ENCODE measurements at places on chromosomes 16 and 17. TPM values are rescaled to one million over a fixed set of nuclear protein-coding genes. Genes with fewer than 3 reads are reported as not detected.

The OTOP3 gene
- not detected for total RNA-seq

DNA sequence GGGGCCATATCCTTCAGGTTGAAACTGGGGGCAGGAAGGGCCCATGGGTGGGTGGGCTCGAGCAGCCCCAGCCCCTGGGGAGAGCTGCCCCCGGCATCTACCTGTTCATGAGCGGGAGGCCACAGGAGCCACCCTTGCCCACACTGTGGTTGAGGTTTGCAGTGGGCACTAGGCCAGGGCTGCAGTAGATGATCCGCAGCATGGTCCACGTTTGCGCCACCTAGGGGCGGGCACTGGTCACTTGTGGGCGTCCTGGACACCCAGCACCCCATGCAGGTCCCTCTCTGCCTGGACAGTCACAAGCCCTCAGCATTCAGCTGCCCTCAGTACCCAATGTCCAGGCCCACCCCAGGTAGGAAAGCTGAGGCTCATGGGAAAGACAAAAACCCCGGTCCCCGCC lies 1.8 kb upstream of the JMJD8 start:
- peaks cover 18% of the 10 kb centered on the region for H3K4me1 ChIP-seq
- H3K27me3 ChIP-seq = no peaks in the 10 kb centered on the region
- H3K4me3 ChIP-seq = peak overlapping the region; percentile 47
- no peak overlapping the region for H3K27ac ChIP-seq
- H3K36me3 ChIP-seq = peaks cover 34% of the 10 kb centered on the region

The NTN1 gene
- 0.60 TPM for total RNA-seq

DNA sequence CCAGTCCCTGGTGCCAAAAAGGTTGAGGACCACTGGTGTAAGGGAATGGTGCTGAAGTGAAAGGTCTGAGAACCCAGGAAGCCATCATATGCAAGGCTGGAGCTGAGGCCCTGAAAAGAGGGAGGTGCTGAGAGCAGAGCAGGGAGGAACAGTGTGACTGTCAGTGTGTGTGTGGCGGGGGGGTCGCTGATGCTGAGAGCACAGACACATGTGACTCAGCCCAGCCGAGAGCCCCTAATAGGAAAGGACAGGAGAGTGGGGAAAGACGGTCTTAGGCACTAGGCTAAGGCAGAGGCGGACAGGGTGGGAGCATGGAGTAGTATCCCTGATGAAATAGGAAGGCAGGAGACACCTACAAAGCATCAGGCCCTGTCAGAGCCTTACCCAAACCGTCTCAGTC lies 1.2 kb downstream of the B9D1 start:
- DNase-seq = no peak
- H3K27me3 ChIP-seq = peaks cover 16% of the 10 kb centered on the region
- H3K4me1 ChIP-seq = peaks cover 3% of the 10 kb centered on the region
- no peaks in the 10 kb centered on the region for H3K36me3 ChIP-seq
- H3K27ac ChIP-seq = no peak overlapping the region

- H3K4me1 ChIP-seq = no peaks in the 10 kb centered on the region
- DNase-seq = no peak
- H3K27me3 ChIP-seq = no peaks in the 10 kb centered on the region
- no peak overlapping the region for H3K4me3 ChIP-seq
These were observed 12.9 kb downstream of the HEATR6 start for GRCh38 chr17:60065867-60066266.

DNA sequence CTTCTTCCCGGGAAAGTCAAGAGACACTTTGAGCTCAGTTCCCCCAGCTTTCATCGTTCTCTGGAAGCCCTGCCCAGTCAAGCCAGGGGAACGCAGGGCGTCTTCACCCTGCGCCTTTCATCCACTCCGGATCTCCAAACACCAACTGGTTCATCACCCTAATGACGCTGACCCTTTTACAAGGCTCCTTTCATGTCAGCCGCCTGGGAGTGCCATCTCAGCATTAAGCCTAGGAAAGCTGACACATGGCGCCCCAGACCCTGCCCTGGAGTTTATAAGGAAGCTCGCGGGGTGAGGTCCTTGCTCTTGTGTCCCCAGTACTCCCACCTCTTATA lies 594 bp upstream of the DNAJC7 start:
- DNase-seq = no peak
- no peaks in the 10 kb centered on the region for H3K27me3 ChIP-seq
- peak overlapping the region; percentile 87 for H3K27ac ChIP-seq
- H3K36me3 ChIP-seq = peaks cover 19% of the 10 kb centered on the region

DNA sequence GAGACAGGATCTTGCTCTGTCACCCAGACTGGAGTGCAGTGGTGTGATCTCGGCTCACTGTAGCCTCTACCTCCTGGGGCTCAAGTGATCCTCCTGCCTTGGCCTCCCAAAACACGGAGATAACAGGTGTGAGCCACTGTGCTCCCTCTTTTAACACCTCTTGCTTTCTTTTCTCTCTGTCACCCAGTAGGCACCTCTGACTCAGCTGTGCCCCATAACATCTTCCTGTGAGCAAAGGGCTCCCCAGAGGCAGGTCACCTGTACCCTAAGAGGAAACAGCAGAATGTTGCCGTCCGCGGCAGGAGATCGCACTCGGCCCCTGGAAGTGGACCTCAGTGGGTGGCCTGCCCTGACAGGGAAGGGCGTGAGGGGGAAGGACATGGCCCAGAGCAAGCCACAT lies 918 bp upstream of the NLRC3 start:
- H3K36me3 ChIP-seq = peaks cover 20% of the 10 kb centered on the region
- peak overlapping the region; percentile 91 for H3K4me3 ChIP-seq
- peak; percentile 25 for DNase-seq
- no peaks in the 10 kb centered on the region for H3K27me3 ChIP-seq
- H3K27ac ChIP-seq = peak overlapping the region; percentile 96
- H3K4me1 ChIP-seq = peaks cover 41% of the 10 kb centered on the region

DNA sequence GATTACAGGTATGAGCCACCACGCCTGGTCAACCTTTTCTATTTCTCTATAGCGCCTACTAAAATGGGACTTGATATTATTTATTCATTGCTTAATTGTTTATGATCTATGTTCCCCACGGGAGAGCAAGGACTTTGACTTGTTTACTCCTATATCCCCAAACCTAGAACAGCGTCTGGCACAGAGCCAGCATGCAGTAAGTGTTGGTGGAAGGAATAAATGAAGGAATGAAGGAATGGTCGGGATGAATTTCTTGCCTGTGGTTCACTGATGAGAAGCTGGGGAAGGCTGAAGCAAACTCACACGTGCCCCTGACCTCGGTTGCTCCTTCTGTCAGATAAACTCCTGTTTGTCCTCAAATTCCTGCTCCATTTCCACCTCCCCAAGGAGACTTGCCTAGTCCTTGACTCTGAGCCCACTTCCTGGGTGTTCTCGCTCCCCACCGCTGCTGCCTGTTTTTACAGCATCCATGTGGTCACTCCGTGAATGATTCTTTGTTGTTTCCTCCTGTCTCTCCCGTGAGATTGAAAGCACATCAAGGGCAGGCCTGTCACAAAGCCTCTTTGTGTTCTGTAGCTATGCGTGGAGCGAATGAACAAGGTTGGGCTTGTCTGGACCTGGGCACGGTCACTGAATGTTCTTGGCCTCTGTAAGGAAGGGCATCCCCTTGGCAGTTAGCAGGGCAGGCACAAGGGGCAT lies 17.3 kb downstream of the C17orf100 start:
- H3K27ac ChIP-seq = no peak overlapping the region
- no peaks in the 10 kb centered on the region for H3K36me3 ChIP-seq
- peaks cover 11% of the 10 kb centered on the region for H3K27me3 ChIP-seq
- DNase-seq = no peak
- H3K4me1 ChIP-seq = peaks cover 8% of the 10 kb centered on the region

GRCh38 chr17:69874175-69874670 lies 200.8 kb upstream of the KCNJ16 start:
- H3K27ac ChIP-seq = no peak overlapping the region
- H3K4me1 ChIP-seq = no peaks in the 10 kb centered on the region
- no peak overlapping the region for H3K4me3 ChIP-seq
- no peaks in the 10 kb centered on the region for H3K36me3 ChIP-seq

The SOX9 gene
- total RNA-seq = not detected

DNA sequence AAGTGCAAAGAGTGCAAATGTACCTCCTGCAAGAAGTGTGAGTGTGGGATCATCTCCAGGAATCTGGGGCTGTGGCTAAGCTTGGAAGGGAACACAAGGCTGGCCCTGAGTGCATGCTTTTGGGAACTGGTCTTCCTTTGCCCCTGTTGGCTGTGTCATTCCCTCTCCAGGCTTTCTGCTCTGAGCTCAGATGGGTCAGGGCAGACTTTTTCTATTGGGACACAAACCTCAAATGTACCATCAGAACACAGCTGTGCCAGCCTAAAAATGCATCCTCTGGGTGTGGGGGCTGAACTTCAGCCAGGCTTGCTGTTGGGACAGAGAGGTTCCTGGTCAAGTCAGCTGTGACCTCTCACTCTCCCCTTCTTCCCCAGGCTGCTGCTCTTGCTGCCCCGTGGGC lies 914 bp downstream of the MT1B start:
- H3K36me3 ChIP-seq = no peaks in the 10 kb centered on the region
- no peak overlapping the region for H3K4me3 ChIP-seq
- peaks cover 4% of the 10 kb centered on the region for H3K4me1 ChIP-seq
- peaks cover 23% of the 10 kb centered on the region for H3K27me3 ChIP-seq
- DNase-seq = no peak

DNA sequence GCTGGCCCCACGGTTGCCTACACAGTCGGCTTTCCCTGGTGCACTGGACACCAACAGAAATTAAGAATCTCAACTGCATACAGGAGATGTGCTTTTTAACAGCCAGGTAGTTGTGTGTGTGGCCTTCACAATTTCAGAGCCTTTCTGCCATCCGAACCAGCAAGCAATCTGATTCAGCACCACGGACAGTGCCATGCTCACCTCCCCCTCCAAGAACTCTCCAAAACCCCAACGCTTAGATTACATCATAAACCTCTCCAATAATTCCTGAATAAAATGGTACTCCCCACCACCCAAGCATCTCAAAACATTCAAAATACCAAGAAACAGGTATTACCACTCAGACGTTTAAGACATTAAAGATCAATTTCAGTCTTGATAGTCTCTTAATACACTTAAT lies 31.8 kb downstream of the USP7 start:
- no peak overlapping the region for H3K4me3 ChIP-seq
- no peaks in the 10 kb centered on the region for H3K27me3 ChIP-seq
- DNase-seq = peak; percentile 21
- no peak overlapping the region for H3K27ac ChIP-seq
- peaks cover 27% of the 10 kb centered on the region for H3K36me3 ChIP-seq

DNA sequence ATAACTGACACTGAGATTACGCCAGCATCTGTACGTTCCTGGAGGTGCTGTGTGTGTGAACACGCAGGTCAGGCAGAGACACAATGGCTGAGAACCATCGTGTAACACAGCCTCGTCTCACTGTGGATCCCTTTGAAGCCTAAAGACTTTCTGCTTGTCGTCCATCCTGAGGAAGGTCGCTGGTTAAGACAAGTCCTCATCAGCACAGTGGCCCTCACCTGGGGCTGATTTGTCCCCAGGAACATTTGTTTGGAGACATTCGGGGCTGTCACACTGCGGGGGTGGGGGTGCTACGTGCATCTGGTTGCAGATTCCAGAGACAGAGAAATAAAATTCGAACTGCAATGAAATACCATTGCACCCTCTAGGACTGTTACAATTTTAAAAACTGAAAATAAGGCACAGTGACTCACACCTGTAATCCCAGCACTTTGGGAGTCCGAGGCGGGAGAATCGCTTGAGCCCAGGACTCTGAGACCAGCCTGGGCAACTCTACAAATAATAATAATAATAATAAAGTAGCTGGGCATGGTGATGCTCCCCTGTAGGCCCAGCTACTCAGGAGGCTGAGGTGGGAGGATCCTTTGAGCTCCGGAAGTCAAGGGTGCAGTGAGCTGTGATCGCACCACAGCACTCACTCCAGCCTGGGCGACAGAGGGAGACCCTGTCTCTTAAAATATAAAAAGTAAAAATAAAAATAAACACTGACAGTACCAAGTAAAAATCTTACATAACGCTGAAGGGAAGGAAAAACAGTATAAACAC lies 112.0 kb upstream of the METRNL start:
- no peak for DNase-seq
- no peaks in the 10 kb centered on the region for H3K27me3 ChIP-seq
- no peak overlapping the region for H3K4me3 ChIP-seq

DNA sequence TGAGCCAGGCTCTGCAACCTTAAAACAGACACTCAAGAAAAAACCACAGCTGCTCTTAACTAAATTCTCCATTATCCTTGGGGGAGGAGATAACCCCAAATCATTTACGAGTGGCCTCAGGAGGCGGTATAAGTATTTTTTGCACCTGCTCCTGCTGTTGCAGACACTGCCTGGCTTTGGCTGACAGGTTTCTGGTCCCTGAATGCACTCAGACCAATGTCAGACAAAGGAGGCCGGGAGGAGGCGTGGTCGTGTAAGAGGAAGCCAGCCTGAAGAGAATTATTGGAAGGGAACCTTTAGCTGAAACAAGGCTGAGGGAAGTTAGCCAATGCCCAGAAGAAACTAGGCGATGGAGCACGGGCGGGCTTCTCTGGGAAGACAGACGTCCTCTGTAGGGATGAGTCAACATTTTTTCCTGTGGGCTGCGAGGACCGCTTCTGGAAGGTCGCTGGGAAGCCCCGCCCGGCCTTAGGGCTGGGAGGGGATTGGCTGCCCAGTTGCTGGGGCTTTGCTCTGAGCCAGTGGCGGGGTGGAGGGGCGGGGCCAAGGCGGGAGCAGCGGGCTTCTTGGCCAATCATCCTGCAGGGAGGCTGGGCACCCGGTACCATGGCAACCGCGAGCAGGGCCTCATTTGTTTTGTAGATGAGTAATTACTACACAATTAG lies 82.3 kb downstream of the CCDC182 start:
- no peaks in the 10 kb centered on the region for H3K4me1 ChIP-seq
- H3K36me3 ChIP-seq = peaks cover 7% of the 10 kb centered on the region

- no peak overlapping the region for H3K27ac ChIP-seq
- no peak for DNase-seq
- no peaks in the 10 kb centered on the region for H3K27me3 ChIP-seq
- H3K4me3 ChIP-seq = no peak overlapping the region
These were observed 6.1 kb downstream of the MINK1 start for GRCh38 chr17:4839221-4839620.

DNA sequence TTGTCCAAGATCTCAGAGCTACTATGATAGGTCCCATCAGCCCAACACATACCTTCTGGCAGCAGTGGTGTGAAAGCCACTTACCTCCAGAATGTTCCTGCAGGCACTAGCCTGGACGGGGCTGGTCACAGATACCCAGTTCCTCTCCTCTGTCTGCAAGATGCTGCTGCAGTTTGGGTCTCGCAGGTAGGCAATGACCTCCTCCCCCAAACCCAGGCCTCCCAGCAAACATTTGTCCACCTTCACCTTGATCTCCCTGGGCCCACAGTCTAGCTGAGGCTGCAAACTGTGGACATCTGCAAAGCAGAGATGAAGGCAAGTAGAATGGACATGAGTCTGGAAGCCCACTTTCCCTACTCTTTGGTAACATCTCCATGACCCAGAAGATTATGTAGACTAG lies 7.1 kb downstream of the GP2 start:
- H3K36me3 ChIP-seq = no peaks in the 10 kb centered on the region
- no peak overlapping the region for H3K4me3 ChIP-seq
- no peaks in the 10 kb centered on the region for H3K27me3 ChIP-seq
- no peak for DNase-seq

- no peak overlapping the region for H3K27ac ChIP-seq
- H3K4me3 ChIP-seq = no peak overlapping the region
- DNase-seq = no peak
- no peaks in the 10 kb centered on the region for H3K27me3 ChIP-seq
- no peaks in the 10 kb centered on the region for H3K36me3 ChIP-seq
These were observed 41.7 kb downstream of the LYRM1 start for GRCh38 chr16:20942256-20942655.

The MGAT5B gene
- 0.55 TPM for total RNA-seq

- H3K36me3 ChIP-seq = no peaks in the 10 kb centered on the region
- H3K4me1 ChIP-seq = peaks cover 3% of the 10 kb centered on the region
- H3K27me3 ChIP-seq = no peaks in the 10 kb centered on the region
- no peak for DNase-seq
- no peak overlapping the region for H3K4me3 ChIP-seq
These were observed 11.2 kb upstream of the RANGRF start for GRCh38 chr17:8277317-8277716.
